ENCODE measurements at places on chromosomes 3 and 15. TPM values are rescaled to one million over a fixed set of nuclear protein-coding genes. Genes with fewer than 3 reads are reported as not detected.
A peak's percentile ranks its signal among the peaks of the same experiment; 100 is the strongest.

DNA sequence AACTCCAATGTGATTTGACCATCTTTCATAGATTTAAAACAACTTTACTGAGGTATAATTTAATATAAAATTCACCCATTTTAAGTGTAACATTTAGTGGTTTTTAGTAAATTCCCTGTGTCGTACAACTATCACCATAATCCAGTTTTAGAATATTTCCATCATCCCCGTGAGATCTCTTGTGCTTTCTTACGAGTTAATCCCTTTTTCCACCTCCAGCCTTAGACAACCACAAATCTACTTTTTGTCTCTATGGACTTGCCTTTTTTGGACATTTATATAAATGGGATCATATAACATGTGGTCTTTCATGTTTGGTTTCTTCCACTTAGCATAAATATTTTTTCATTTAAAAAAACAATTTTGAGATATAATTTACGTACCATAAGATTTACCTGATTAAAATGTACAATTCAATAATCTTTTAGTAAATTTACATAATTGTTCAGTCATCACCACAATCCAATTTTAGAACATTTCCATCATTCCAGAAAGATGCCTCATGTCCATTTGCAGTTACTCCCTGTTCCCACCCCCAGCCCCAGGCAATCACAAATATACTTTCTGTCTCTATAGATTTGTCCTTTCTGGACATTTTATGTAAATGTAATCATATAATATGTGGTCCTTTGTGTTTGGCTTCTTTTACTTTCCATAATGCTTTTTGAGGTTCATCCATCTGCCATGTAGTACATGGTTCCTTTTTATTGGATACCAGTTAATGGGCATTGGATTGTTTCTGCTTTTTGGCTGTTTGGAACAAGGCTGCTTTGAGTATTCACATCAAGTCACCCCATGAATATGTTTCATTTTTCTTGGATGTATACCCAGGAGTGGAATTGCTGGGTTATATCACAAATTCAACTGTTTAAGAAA is 3.1 kb downstream of the OXSR1 start:
- no peaks in the 10 kb centered on the region for H3K4me1 ChIP-seq
- no peaks in the 10 kb centered on the region for H3K36me3 ChIP-seq

DNA sequence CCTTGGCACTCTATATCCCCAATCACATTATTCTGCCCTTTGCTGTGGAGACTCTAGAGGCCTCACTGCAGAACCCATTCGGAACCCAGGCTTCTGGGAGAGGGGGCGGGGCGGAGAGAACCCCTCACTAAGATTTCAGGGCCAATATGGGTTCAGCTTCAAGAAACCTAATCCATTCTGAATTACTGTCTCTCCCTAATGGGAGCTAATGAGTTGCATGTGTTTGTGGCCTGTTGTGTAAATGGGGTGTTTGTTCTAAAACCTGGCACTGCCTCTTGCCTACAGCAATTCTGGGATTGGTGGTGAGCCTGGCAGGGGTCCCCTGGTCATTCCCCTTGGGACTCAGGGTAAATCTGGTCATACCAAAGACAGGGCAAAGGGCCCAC is 605 bp upstream of the RASL12 start:
- H3K27me3 ChIP-seq: no peaks in the 10 kb centered on the region
- peaks cover 23% of the 10 kb centered on the region for H3K36me3 ChIP-seq
- H3K4me1 ChIP-seq: peaks cover 8% of the 10 kb centered on the region
- H3K4me3 ChIP-seq: peak overlapping the region; percentile 89

- no peaks in the 10 kb centered on the region for H3K4me1 ChIP-seq
- DNase-seq: peak; percentile 87
- H3K27me3 ChIP-seq: no peaks in the 10 kb centered on the region
- peak overlapping the region; percentile 2 for H3K27ac ChIP-seq
These were observed 268.7 kb downstream of the XXYLT1 start for GRCh38 chr3:195001961-195002861.

GRCh38 chr3:10015461-10015904 is 10.8 kb upstream of the FANCD2 start:
- no peak overlapping the region for H3K4me3 ChIP-seq
- H3K4me1 ChIP-seq: peaks cover 4% of the 10 kb centered on the region
- no peaks in the 10 kb centered on the region for H3K27me3 ChIP-seq
- no peak overlapping the region for H3K27ac ChIP-seq
- H3K36me3 ChIP-seq: no peaks in the 10 kb centered on the region
- DNase-seq: no peak

GRCh38 chr3:168714609-168715240 is 619.0 kb upstream of the GOLIM4 start:
- no peaks in the 10 kb centered on the region for H3K27me3 ChIP-seq
- H3K36me3 ChIP-seq: no peaks in the 10 kb centered on the region
- no peak for DNase-seq
- H3K4me1 ChIP-seq: no peaks in the 10 kb centered on the region
- H3K4me3 ChIP-seq: no peak overlapping the region
- H3K27ac ChIP-seq: no peak overlapping the region

- no peaks in the 10 kb centered on the region for H3K36me3 ChIP-seq
- no peaks in the 10 kb centered on the region for H3K27me3 ChIP-seq
- no peak overlapping the region for H3K27ac ChIP-seq
- DNase-seq: no peak
- no peak overlapping the region for H3K4me3 ChIP-seq
These were observed 356.3 kb downstream of the FOXP1 start for GRCh38 chr3:71227270-71227661.

GRCh38 chr15:83477808-83478537 is 30.8 kb downstream of the SH3GL3 start:
- H3K4me1 ChIP-seq: no peaks in the 10 kb centered on the region
- H3K4me3 ChIP-seq: no peak overlapping the region
- no peaks in the 10 kb centered on the region for H3K27me3 ChIP-seq

GRCh38 chr15:81111018-81111417 is 23.1 kb upstream of the CFAP161 start:
- H3K36me3 ChIP-seq: no peaks in the 10 kb centered on the region
- H3K27me3 ChIP-seq: no peaks in the 10 kb centered on the region
- no peak for DNase-seq
- H3K27ac ChIP-seq: no peak overlapping the region
- H3K4me3 ChIP-seq: no peak overlapping the region

- no peaks in the 10 kb centered on the region for H3K4me1 ChIP-seq
- H3K27me3 ChIP-seq: no peaks in the 10 kb centered on the region
- no peaks in the 10 kb centered on the region for H3K36me3 ChIP-seq
- no peak overlapping the region for H3K4me3 ChIP-seq
- no peak overlapping the region for H3K27ac ChIP-seq
- DNase-seq: no peak
These were observed 225.1 kb downstream of the LRRC3B start for GRCh38 chr3:26847680-26848079.

DNA sequence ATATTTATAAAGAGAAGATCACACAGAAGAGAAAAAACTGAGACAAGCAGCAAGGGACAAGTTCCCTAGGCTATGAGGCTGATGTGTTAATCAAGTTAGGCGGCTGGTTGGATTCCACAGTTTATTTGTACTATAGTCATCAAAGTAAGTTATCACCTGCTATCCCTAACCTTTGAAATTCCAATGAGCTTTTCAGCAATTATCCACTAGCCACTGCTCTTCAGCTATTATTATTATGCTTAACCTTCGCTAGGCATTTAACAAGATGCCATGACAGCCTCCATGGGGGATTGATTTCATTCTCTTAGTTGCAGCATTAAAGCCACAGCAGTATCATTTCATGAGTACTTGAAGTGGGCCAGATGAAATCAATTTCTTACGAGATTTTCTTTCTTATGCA is 699.5 kb upstream of the NAALADL2 start:
- DNase-seq: no peak
- H3K27me3 ChIP-seq: no peaks in the 10 kb centered on the region
- peak overlapping the region; percentile 28 for H3K4me3 ChIP-seq

- no peak for DNase-seq
- H3K4me3 ChIP-seq: no peak overlapping the region
- H3K4me1 ChIP-seq: no peaks in the 10 kb centered on the region
- H3K27me3 ChIP-seq: no peaks in the 10 kb centered on the region
- no peak overlapping the region for H3K27ac ChIP-seq
These were observed 74.4 kb downstream of the MOBP start for GRCh38 chr3:39541917-39542329.

- no peaks in the 10 kb centered on the region for H3K4me1 ChIP-seq
- H3K27ac ChIP-seq: no peak overlapping the region
- no peak overlapping the region for H3K4me3 ChIP-seq
- no peaks in the 10 kb centered on the region for H3K36me3 ChIP-seq
These were observed 15.0 kb downstream of the KLF13 start for GRCh38 chr15:31341496-31342195.

- no peaks in the 10 kb centered on the region for H3K4me1 ChIP-seq
- no peaks in the 10 kb centered on the region for H3K27me3 ChIP-seq
- no peak overlapping the region for H3K4me3 ChIP-seq
- DNase-seq: no peak
- no peak overlapping the region for H3K27ac ChIP-seq
These were observed 60.6 kb downstream of the ZNF280D start for GRCh38 chr15:56672721-56673120.

GRCh38 chr3:195271410-195272243 is 668 bp upstream of the XXYLT1 start:
- peak; percentile 96 for DNase-seq
- peak overlapping the region; percentile 87 for H3K4me3 ChIP-seq
- peak overlapping the region; percentile 88 for H3K27ac ChIP-seq
- H3K4me1 ChIP-seq: peaks cover 17% of the 10 kb centered on the region

GRCh38 chr3:30704931-30705890 is 98.8 kb downstream of the TGFBR2 start:
- no peaks in the 10 kb centered on the region for H3K36me3 ChIP-seq
- H3K4me1 ChIP-seq: no peaks in the 10 kb centered on the region
- H3K27me3 ChIP-seq: no peaks in the 10 kb centered on the region
- H3K27ac ChIP-seq: no peak overlapping the region
- H3K4me3 ChIP-seq: peak overlapping the region; percentile 21

DNA sequence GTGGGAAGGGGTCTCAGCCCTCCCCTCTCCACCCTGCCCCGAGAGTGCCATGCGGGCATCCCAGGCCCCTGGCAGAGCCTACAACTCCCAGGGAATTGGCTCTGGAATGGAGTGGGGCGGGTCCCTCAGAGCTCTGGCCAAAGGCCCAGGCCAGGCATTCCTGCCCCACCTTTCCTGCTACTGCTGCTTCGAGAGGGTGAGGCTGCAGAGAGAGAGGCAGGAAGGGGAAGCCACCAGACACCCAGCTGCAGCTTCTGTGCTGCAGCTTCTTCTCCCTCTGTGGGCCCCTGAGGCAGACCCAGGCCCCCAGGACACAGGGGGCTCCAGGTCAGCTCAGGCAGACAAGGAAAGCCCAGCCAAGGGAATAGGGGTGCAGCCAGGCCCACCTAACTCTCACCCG is 2.7 kb downstream of the ALS2CL start:
- H3K4me3 ChIP-seq: no peak overlapping the region
- H3K4me1 ChIP-seq: no peaks in the 10 kb centered on the region
- H3K27ac ChIP-seq: no peak overlapping the region

GRCh38 chr3:164375538-164375937 is 702.8 kb downstream of the SI start:
- no peaks in the 10 kb centered on the region for H3K4me1 ChIP-seq
- no peak overlapping the region for H3K4me3 ChIP-seq
- no peak overlapping the region for H3K27ac ChIP-seq
- H3K27me3 ChIP-seq: no peaks in the 10 kb centered on the region
- H3K36me3 ChIP-seq: no peaks in the 10 kb centered on the region

GRCh38 chr3:11609481-11609880 is 34.2 kb downstream of the VGLL4 start:
- H3K36me3 ChIP-seq: peaks cover 7% of the 10 kb centered on the region
- no peak for DNase-seq
- no peak overlapping the region for H3K4me3 ChIP-seq

- no peak overlapping the region for H3K4me3 ChIP-seq
- H3K27ac ChIP-seq: no peak overlapping the region
- no peak for DNase-seq
These were observed 19.7 kb downstream of the FAM107A start for GRCh38 chr3:58557491-58557890.

GRCh38 chr3:39531066-39531465 is 63.6 kb downstream of the MOBP start:
- no peaks in the 10 kb centered on the region for H3K36me3 ChIP-seq
- no peaks in the 10 kb centered on the region for H3K27me3 ChIP-seq
- no peak for DNase-seq
- H3K4me3 ChIP-seq: no peak overlapping the region

GRCh38 chr3:9248522-9249271 is 749 bp downstream of the SRGAP3 start:
- peak overlapping the region; percentile 84 for H3K4me3 ChIP-seq
- peak; percentile 54 for DNase-seq
- peaks cover 13% of the 10 kb centered on the region for H3K27me3 ChIP-seq
- no peaks in the 10 kb centered on the region for H3K36me3 ChIP-seq
- peak overlapping the region; percentile 67 for H3K27ac ChIP-seq

DNA sequence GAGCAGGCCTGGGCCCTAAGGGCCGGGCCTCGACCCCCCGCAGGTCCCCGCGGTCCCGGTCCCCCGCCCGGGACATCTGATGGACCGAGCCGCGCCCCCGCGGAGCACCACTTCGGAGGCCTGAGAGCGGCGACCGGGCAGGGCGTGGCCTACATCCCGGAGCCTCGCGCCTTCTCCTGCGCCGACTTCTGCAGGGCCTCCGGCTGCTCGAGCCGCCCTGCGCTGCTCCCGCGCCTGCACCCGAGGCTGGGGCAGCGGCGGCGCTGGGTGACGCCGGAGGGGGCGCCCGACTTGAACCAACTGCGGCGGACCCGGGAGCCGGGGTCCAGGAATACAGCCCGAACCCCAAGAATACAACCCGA is 14.9 kb upstream of the GP9 start:
- no peaks in the 10 kb centered on the region for H3K4me1 ChIP-seq
- H3K4me3 ChIP-seq: no peak overlapping the region
- H3K27ac ChIP-seq: no peak overlapping the region
- no peaks in the 10 kb centered on the region for H3K27me3 ChIP-seq
- H3K36me3 ChIP-seq: no peaks in the 10 kb centered on the region

GRCh38 chr3:64257100-64257755 is 32.0 kb upstream of the PRICKLE2 start:
- H3K27ac ChIP-seq: no peak overlapping the region
- H3K4me3 ChIP-seq: no peak overlapping the region
- H3K36me3 ChIP-seq: no peaks in the 10 kb centered on the region
- H3K27me3 ChIP-seq: no peaks in the 10 kb centered on the region

DNA sequence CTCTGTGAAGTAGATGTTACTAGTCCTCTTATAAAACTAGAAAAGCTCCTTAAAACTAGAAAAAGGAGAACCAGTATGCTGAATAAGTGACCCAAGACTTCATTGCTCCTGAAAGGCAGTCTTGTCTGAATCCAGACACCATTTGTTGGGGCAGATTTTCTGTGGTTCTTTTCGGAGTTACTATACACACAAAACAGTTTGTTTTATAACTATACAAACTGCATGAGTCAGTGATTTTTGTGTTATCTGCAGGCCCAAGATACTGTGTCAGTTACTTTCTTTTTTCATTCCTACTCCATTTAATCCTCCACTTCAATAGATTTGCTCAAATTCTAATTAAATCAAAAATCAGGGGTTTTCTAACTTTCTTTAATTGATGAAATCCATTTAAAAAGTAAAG is 244.6 kb downstream of the ARPP21 start:
- H3K4me3 ChIP-seq: no peak overlapping the region
- H3K4me1 ChIP-seq: no peaks in the 10 kb centered on the region
- no peak for DNase-seq

The SOX14 gene
- total RNA-seq: 0.11 TPM

The PAK6 gene
- total RNA-seq: 7.3 TPM

The MINDY4B gene
- total RNA-seq: not detected

The COX5A gene
- 279 TPM for total RNA-seq

The ACVR2B gene
- total RNA-seq: 101 TPM

The UBAP1L gene
- total RNA-seq: 2.8 TPM

The ECT2 gene
- 137 TPM for total RNA-seq

The CPB1 gene
- total RNA-seq: not detected

The EPHB3 gene
- total RNA-seq: 36.9 TPM

The ROBO1 gene
- 86.3 TPM for total RNA-seq

The TM6SF1 gene
- total RNA-seq: 1.9 TPM

The LDHAL6B gene
- not detected for total RNA-seq

The IL17RB gene
- total RNA-seq: 6.2 TPM
